ENCODE measurements at places on chromosomes 3 and 15. TPM values are rescaled to one million over a fixed set of nuclear protein-coding genes. Genes with fewer than 3 reads are reported as not detected.

DNAH12 gene
- 0.12 TPM for total RNA-seq

CALML4 gene
- 3.5 TPM for total RNA-seq

HTR3D gene
- not detected for total RNA-seq

WDR49 gene
- total RNA-seq: 0.66 TPM

GOLIM4 gene
- total RNA-seq: 0.49 TPM

TMEM212 gene
- not detected for total RNA-seq

PLA2G4D gene
- total RNA-seq: not detected

CEMIP gene
- 1.2 TPM for total RNA-seq

FAM3D gene
- total RNA-seq: not detected

GOLGA8T gene
- total RNA-seq: 0.82 TPM
